ENCODE measurements at places on chromosomes 5 and 9.

DNA sequence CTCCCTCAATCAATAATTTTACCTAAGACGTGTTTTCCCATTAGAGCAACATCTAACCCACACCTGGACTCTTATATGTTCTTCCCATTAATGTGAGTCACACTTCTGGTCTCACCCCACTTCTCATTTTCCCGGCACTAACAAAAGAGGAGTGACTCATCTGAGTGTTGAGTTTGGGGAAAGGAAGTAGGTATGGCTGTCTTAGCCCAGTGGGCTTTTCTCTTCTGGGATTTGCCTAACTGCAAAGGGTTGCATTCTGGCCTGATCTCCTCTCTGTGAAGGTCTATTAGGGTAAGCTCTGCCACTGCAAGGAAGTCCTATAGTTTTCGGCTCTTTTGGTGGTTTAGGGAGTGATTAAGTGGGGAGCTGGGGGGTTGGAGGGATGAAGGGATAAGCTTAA is 195.6 kb downstream of the KIAA0825 start:
- DNase-seq = no peak

- no peak for DNase-seq
These were observed 238.8 kb downstream of the DMAC1 start for GRCh38 chr9:7560669-7561305.

DNA sequence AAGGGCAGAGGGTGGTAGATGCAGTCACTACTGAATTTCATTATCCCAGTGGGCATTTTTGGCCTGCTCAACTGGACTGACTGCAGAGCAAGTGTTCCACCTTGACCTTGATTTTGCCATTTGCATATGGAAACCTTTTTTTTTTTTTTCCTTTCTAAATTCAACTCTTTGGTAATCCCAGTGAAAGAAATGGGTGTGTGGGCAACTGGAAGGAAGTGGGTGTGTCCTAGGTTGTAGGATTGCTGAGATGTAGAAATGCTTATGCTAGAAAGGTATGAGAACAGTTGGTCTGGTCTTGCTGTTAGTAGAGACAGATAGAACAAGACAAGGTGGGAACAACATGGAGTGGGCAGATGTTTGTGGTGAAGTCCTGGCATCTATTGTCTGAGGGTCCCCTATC is 7.8 kb upstream of the IL12B start:
- no peak for DNase-seq

- no peak for DNase-seq
These were observed 25.7 kb downstream of the FRMPD1 start for GRCh38 chr9:37676411-37676830.

GRCh38 chr9:104258296-104259011 is 164.3 kb downstream of the SMC2 start:
- no peak for DNase-seq

DNA sequence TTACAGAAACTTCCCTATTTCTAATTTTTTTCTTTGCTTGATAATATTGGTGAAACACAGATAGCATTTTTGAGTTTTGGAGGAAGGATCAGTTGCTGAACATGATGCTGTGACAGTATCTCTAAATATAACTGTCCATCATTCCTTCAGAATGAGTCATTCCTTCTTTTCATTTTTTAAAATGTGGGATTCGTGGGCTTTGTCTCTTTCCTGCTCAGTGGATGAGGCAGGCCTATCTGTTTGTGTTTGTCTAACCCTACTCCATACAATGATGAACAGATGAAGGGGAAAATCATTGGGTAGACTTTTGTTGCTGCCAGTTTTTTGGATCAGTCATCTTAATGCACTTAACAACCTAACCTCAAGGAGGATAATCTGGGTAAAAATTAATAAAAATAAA is 15.7 kb upstream of the OR13C8 start:
- no peak for DNase-seq

DNA sequence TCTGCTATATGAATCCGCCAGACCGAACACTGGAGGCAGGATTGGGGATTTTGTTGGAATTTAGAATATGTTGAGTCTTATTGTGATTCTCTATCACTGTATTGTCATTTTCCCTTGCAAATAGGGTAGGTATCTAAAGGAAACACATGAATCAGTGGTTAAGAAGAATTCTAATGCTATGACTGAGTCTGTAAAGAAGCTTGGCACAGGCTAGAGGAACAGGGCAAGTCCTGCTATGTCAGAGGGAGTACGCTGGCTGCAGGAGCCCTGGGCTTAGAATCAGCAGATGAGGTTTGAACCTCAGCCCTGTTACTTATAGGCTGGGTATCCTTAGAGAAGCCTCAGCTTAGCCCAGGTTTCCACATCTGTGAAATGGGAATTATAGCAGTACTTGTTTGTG is 198.1 kb downstream of the NR3C1 start:
- no peak for DNase-seq

DNA sequence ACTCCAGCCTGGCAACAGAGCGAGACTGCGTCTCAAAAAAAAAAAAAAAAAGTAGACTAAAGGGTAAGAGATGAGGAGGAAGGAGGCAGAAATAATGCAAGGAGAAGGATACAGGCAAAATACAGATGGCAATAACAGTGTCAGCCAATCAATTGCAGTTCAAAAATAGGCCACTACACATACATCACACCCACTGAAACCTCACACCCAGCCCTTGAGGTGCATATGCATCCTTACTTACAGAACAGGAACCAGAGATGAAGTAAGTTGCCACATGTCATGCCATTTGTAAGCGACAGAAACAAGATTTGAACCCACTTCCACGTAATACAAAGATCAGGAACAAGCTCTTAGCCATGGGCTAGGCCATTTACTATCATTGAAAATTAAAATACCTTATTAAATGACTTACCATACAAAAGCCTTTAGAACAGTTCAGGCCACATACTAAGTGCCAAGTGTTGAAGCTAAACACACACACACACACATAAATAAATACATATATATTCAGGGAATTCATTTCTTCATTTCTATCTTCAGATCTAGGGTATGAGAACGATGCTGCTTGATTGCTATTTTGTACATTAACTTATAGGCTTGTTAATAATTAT is 98.4 kb downstream of the FNBP1 start:
- DNase-seq = peak; percentile 44

- no peak for DNase-seq
These were observed 2277.2 kb upstream of the WWC1 start for GRCh38 chr5:166014256-166014655.

GRCh38 chr5:174392892-174393291 is 331.5 kb upstream of the MSX2 start:
- no peak for DNase-seq

- no peak for DNase-seq
These were observed 39.8 kb upstream of the NUDT12 start for GRCh38 chr5:103602438-103602837.

All from activated CD4-positive, alpha-beta T cell treated with anti-CD3 and anti-CD28 coated beads, Interleukin-2, amount 50 U/mL, for 48 hours (primary cell).